ENCODE measurements at places on chromosomes 6 and 20. TPM values are rescaled to one million over a fixed set of nuclear protein-coding genes. Genes with fewer than 3 reads are reported as not detected.

DNA sequence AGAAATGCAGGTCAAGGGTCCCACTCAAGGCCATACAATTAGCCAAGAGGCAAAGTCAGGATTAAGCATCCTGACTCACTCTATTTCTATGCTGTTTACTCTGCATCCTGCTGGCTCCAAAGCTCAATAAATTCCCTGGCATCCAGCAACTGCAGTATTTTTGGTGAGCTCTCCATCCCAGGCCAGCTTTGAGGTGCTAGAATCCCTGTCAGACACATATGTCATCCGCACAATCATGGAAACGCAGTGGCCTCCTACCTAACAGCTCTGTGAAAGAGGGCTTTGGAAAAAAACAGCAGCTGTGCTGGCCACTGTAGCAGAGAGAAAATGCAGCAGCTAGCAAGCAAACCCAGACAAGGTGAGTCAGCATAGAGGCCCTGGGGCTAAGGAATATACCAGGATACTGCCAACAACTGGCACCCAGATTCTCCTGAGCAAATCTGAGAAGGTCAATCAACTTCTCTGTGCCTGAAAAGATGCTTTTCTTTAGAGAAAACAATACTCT lies 58.4 kb downstream of the ANKEF1 start:
- DNase-seq: peak; percentile 14

- no peak for DNase-seq
These were observed 7.4 kb downstream of the EEF1A1 start for GRCh38 chr6:73513496-73513854.

GRCh38 chr6:167663784-167664443 lies 162.8 kb upstream of the AFDN start:
- peak; percentile 53 for DNase-seq

Gene VPS16
- polyA plus RNA-seq: 31.4 TPM

Gene MROH8
- 1.8 TPM for polyA plus RNA-seq

DNA sequence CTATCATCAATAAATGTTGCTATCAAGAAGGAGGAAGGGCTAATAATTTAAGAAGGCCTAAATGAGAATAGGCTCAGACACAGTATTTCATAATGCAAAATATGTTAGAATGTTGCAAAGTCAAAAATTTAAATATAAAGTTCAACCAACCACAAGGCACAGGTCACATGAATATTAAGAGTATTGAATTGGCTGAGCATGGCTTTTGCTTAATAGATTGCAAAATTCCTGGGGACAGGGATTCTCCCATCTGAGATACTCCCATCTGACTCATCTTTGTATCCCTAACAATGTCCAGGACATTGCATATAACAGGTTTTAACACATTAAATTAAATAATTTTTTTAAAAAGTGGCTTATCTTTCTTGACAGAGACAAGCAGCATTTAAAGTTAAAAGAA lies 32.9 kb upstream of the UTRN start:
- DNase-seq: no peak

- DNase-seq: no peak
These were observed 417.9 kb downstream of the CD109 start for GRCh38 chr6:74113901-74114300.

Gene TCFL5
- 5.0 TPM for polyA plus RNA-seq

All from stomach (tissue), 19 donors.